ENCODE measurements at places on chromosomes 13 and 19.

GRCh38 chr19:3397266-3398022 is 31.1 kb downstream of the NFIC start:
- no peak for DNase-seq

DNA sequence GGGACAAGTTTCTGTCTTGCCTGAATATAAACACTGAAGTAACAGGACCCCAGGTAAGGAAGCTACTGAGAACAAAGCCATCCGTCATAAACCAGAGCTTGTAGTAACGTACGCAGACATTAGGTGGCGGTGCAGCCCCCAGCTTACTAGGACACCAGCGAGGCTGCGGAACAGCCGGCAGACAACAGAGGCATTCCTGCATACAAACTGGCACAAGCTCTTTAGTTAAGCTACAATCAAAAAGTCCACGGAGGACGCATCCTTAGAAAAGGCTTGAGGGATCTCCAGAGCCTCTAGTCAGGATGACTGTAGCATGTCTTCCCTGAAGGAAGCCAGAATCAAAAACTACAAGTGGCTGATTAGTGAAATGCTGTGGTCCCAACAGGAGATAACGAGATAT is 26.2 kb downstream of the ZNF160 start:
- DNase-seq: no peak

- DNase-seq: no peak
Measured at GRCh38 chr19:48393559-48394330, at the start of gene GRIN2D. GRIN2D (plus strand) TSS chr19:48393668; CDS start chr19:48398393, 4,725 bp downstream.

DNA sequence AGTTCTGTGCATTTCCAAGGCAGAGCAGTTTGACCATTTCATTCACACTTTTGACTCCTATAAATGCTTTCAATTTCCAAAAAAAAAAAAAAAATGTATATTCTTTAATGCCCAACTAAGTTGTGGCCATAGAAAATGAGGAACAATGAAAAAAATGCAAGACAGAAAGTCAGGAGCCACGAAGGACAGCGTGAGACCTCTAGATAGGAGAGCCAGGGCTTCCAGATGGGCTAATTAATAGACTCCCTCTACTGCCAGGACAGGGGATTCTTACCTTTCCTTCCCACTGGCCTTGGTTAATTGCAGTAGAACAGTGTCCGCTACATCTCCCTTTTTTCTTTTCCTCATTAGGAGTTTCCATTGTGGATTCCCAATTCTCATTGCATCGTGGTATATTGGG is 8.6 kb downstream of the FPR3 start:
- DNase-seq: no peak

DNA sequence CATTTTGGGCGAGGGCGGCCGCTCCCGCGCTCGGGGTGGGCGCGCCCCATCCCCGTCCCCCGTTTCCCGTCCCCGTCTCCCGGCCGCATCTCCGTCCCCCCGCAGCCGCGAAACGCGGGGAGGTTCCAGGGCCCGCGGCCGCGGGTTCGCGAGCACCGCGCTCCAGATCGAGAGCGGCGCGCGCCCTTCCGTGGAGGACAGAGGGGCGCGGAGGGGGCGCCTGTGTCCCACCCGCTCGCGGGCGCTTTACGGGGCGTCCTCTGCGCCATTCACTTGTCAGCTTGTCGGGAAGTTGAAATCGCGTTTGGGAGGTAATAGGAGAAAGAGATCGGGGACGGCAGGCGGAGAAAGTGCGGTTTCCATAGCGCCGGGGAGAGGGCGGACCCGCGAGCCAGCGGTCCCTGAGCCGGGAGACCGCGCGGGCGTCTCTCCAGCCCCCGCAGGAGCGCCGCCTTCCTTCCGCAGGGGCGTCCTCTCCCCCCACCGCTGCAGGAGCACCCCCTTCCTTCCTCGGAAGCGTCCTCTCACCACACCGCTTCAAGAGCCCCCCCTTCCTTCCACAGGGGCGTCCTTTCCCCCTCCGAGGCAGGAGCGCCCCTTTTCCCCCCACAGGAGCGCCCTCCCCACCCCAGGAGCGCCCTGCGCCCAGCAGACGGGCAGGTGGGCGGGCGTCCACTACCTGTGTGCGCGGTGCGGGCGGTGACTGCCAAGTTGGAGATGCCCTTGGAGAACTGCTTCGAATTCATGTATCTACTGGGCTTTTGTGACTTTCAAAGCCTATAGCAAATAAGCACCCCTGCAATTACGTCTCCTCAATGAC is 962 bp upstream of the IRS2 start:
- DNase-seq: no peak

- no peak for DNase-seq
Measured at GRCh38 chr19:33767898-33768413, 28.7 kb upstream of the KCTD15 start.

DNA sequence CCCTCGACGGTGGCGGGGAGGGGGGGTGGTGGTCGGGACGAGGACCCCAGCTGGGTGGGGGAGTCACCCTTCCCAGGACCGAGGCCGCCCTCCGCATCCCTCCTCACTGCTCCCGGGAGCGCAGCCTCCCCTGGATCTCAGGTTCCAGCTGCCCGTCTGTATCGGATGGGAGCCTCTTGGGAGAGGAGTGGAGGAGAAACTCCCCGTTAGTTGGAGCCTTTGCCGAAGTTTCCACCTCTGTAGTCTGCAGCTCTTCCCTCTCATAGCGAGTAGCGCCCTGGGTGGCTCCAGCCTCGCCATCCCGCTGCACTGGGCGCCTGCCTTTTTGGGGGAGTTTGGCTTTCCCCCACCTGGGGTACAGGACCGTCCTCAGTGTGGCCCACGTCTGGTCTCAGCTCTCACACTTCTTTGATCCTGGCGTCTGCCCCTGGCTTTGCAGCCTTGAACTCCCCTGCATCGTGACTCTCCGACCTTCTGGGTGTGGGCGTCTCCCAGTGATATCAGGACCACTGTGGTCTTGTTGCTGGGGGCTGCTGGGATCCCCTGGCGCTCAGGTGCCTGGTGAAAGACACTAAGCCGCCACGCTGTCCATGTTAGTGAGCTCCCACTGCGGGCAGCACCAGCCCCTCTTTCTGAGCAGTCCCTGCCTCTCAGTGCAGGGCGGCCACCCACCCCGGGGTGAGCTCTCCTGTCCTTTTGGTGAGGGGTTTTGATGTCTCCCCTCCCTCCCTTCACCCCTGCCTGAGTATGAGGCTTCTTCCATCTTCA is 1.1 kb downstream of the CNOT3 start:
- no peak for DNase-seq

GRCh38 chr19:46355234-46356148 is 8.6 kb downstream of the PPP5C start:
- no peak for DNase-seq

DNA sequence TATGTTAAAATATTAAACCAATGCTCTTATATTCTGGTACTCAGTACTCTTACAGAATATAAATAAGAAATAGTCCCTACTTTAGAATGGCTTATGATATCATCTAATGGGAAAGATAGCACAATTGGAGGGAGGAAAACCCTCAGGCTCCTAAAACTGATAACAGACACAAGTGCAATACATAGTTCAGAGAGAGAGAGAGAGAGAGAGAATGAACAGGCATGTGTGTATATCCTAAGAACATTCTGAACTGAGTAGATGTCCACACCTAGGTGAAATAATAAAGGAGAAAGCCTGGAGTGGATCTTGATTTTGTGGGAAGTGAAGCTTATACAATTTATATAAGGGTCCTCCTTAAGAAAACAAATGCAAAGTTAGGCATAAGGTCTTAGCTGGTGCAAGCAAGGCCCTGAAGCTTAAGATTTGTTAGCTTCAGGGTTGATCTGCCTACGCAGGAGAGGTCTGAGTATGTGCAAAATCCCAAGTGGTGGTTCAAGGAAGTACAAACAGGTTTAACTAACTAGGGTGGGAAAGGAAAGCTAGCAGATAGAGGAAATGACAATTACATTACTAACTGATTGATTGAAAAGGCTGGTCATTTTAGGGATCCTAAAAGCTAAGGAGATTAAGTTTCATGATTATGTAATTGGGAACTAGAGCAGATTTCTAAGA is 53.3 kb downstream of the SOX21 start:
- DNase-seq: no peak

DNA sequence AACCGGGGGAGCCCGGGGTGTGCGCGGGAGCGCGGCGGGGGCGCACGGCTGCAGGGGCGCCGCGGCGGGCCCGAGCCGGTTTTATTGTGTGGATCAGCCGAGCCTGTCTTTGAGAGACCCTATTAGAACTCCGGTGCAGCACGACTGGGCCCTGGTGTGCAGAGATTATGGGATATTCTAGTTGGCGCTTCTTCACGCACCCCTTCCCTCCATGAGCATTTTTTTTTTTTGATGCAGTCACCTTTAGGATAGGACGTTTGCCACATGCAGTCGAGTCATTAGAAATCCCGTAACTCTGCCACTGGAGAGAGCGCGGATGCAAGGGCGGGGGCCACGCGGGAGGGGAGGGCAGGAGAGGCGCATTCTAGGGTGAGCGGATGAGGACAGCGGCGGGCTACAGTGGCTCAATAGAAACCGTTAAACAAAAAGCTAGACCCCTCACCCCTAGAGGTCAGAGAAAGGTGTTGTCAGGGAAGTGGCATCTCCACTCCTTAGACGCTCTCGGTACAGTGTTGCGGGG is 3.7 kb downstream of the FGF9 start:
- no peak for DNase-seq

DNA sequence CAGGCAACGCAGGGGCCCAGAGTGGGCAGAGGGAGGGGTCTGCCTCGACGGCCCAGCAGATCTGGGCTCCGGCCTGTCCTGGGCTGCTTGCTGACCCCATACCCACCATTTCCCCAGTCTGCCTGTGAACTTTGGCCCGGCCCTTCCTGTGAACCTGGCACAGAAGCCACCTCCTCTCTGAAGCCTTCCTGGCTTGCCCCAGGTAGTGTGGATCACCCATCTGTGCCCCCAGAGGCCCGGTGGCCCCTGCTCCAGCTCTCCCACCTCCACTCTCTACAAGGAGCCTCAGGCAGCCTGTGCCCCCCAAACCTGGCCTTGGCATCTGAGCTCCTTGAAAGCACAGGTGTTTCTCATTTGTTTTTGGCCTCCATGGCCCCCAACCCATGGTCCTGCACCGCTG is 15.7 kb downstream of the PLEKHF1 start:
- no peak for DNase-seq

- no peak for DNase-seq
Measured at GRCh38 chr13:41315443-41316047, 4.5 kb downstream of the NAA16 start.

DNA sequence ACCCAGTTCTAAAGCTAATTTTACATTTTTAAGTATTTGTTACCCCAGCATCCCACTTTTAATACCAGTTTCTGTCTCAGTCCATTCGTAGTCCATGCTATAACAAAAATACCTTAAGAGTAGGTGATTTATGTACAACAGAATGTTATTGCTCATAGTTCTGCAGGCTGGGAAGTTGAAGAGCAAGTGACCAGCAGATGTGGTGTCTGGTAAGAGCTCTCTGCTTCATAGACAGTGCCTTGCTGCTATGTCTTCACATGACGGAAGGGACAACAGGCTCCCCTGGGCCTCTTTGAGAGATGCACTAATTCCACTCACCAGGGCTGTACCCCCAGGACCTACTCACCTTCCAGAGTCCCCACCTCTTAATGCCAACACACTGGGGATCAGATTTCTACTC is 96.6 kb downstream of the COL4A2 start:
- DNase-seq: no peak

DNA sequence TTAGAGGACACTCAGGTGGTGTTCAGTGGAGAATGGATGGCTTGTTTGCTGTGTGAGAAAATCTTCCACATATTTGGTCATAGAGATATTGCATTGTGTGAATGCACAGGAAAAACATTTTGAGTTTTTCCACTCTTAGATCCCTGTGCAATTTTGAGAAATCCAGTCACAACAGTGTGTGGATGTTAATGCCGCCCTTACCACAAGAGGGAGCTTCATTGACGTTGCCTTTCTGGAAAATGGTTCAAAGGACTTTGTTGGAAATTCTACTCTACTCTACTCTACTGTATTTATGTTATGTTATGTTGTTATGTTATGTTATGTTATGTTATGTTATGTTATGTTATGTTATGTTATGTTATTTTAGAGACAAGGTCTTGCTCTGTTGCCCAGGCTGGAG is 13.4 kb downstream of the ZNF20 start:
- no peak for DNase-seq

DNA sequence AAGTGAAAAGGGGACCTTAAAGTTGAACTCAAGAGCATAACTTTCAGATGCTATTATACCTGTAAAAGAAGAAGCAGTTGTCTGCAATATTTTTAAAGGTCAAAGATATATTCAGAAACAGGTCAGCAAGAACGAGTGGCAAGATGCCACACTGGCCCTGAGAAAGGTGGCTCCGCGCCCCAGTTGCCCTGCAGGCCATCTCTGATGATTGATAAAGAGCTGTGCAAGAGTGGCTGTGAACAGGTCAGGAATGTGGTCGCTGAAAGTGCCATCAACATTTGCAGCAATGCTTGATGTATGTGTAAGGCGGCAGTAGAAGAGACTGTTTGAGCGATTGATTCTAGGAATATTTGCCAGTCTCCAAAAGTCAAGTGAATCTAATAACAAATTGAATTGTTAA is 664.2 kb upstream of the SLC10A2 start:
- no peak for DNase-seq

DNA sequence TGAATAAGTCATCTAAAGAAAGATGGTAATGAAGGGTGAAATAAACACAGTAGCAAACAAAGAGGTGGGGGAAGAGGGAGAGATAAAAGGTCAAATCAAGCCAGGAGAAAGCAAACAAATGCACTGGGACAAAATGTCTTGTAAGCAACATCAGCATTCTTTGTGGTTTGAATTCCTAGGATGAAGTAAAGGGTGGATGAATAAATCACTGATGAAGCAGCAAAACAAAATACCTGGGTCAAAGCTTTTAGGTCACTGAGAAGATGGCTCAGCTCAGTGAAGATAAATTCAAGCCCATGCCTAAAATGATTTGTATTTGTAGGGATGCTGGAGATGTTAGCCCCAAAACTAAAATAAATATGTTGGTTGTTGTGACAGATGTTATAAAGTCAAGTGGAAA is 86.5 kb upstream of the FBXL3 start:
- no peak for DNase-seq

DNA sequence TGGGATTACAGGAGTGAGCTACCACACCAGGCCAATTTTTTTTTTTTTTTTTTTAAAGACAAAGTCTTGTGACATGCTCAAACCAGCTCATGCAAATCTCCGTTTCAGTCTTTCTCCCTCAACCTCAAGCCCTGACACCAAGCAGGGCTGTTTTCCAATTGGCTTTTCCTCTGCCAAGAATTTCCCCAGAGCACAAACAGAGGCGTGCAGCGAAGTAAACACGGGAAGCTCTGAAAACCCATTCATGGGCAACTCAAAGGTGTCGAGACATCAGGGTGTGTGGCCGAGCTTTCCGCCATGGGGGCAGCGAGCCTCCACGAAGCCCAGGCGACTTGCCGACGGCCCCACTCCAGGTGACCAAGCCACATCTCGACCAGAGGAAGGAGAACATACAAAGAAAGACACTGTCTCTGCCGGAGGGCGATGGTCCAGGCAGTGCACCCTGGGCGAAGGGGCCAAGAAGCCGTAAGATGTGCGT is 70.0 kb downstream of the INSR start:
- DNase-seq: no peak

All from activated T-helper 1 cell treated with Interleukin-2 at 50 U/mL for 16 hours (primary cell).